Kidney glomerular epithelial cell (primary cell): ENCODE measurements at places on chromosomes 1 and 21.

DNA sequence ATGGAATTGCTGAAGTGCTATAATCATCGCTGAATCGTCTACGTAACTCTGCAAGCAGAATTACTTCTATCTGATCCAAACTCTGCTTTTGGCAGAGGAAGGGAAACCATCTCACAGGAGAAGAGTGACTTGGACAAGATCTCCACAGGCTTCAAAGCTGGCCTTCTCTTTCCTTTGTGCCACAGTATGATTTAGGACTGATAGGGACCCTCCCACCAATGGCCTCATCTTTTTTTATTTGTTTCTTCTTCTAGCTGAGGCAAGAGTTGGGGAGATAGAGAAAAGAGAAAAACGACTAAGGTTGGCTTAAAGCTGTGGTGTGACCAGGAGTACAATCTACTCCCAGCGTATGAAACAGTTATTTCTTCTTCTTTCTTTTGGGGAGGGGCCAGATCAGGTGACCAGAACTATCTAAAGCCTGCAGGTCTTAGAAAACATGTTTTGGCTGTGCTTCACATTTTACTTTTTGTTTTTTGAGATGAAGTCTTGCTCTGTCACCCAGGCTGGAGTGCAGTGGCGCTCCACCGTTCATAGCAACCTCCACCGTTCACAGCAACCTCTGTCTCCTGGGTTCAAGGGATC lies 35.0 kb downstream of the ZNF496 start:
- DNase-seq, result no peak

GRCh38 chr1:190169311-190170067 lies 308.2 kb downstream of the BRINP3 start:
- peak; percentile 59 for DNase-seq

- DNase-seq, result no peak
Observed at GRCh38 chr1:54843449-54843848, 42.3 kb upstream of the TTC22 start.

- no peak for DNase-seq
Observed at GRCh38 chr1:219529116-219529515, 83.8 kb downstream of the ZC3H11B start.

DNA sequence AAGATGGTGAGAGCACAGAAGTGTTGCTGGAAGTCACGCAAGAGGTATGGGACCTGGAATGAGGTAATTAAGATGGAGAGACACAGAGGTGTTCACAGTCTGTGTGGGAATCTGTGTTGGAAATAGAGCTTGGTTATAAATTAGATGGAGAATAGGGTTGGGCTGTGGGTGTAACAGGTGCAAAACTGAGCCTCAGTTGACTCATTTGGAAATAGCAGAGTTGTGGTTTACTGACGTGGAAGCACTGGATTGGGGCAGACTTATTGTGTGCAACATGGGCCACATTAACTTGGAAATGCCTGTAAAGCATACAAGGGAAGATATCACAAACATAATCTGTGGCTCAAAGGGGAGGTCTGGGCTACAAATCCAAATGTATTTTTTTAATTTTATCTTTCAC lies 13.0 kb downstream of the CAMSAP2 start:
- no peak for DNase-seq
